Suprapubic skin (tissue), 4 donors: ENCODE measurements at places on chromosomes 1 and 21. TPM values are rescaled to one million over a fixed set of nuclear protein-coding genes. Genes with fewer than 3 reads are reported as not detected.

The CYP4A22 gene
- not detected for total RNA-seq

The S100A6 gene
- total RNA-seq, result 258 TPM

DNA sequence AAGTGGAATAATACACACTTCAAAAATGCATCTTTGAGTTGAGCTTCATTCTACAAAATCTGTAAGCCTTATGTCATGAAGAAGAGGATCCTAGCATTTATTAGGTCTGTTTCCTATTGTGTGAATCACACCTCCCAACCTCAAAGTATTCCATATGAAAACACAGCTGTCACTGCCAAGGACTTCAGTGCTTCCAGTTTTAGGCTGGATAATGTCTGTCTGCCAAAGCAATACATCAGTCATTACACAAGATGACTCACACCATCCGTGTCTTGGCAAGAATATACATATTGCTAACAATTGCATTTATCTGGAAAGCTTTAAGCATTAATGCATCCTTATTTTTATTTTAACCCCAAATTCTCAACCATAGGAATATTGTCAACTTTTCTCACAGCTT, 125.7 kb upstream of the TMPRSS15 start:
- no peak for DNase-seq

GRCh38 chr1:198255784-198256183, 99.0 kb downstream of the NEK7 start:
- DNase-seq, result no peak

GRCh38 chr1:160522136-160522535, 919 bp downstream of the SLAMF6 start:
- DNase-seq, result no peak

DNA sequence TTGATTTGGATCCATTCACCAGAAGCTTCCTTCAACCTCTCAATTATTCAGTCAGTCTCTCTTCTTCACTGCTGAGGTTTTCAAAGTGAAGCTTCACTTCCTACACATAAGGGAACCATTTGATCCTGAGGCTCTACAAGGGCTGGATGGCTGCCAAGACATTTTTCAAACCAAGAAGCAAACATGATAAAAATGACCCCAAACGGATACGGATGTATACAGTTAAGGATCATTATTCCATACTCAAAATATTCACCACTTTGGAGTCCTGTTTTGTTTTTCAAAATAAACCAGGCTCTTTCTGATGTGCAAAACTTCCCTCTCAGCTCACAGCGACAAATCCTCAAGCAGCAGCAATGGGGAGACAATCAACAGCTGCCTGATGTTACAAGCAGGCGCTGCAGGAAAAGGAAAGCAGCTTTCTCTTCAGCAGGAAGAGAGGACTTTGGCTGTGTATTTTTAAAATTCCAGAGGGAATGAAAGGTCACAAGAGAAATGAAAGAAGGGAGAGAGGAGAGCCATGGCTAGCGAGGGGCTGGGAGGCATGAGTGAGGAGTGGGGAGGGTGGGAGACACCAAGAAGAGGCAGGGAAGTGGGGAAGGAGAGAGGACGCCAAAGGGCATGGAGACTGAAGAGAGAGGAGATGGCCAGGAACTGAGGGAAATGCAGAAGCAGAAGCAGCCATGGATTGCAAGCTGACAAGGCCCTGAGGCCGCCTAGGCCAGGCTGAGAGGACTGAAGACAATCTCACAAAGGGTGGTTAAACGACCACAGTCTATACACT, 145.4 kb downstream of the SLC45A1 start:
- DNase-seq, result no peak

DNA sequence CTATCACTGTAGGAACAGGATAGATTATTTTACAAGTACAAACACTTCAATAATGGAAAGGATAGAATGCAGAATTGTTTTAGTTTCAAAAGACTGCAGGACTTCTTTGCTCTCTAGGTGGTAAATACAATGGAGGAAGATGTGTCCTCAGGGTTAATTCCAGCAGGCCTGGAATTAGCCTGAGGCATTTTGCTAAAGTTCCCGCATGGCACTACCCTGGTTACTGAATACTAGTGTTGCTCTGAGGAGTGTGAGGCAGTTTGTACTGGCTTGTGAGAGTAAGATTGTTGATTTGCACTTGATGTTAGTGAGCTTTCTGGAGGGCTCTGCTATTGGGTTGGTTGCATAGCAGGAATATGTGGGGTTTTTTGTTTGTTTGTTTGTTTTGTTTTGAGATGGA, 61.4 kb downstream of the FASLG start:
- no peak for DNase-seq

DNA sequence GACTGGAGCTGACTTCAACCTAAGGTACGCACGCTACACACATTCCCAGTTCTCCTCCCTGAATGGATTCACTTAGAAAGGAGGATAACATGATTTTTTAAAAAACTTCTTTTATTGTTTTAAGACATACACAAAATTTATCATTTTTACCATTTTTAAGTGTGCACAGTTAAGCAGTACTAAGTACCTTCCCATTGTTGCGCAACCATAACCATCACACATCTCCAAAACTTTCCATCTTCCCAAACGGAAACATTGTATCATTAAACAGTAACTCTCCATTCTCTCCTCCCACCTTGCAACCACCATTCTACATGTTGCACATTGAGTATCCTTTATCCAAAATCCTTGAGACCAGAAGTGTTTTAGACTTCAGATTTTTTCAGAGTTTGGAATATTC, 36.2 kb upstream of the SEC16B start:
- no peak for DNase-seq

- peak; percentile 84 for DNase-seq
Observed at GRCh38 chr1:155324717-155325602, 4.3 kb downstream of the RUSC1 start.
